Retina (tissue), 1 donor: ENCODE measurements at places on chromosomes 1 and 21.

DNA sequence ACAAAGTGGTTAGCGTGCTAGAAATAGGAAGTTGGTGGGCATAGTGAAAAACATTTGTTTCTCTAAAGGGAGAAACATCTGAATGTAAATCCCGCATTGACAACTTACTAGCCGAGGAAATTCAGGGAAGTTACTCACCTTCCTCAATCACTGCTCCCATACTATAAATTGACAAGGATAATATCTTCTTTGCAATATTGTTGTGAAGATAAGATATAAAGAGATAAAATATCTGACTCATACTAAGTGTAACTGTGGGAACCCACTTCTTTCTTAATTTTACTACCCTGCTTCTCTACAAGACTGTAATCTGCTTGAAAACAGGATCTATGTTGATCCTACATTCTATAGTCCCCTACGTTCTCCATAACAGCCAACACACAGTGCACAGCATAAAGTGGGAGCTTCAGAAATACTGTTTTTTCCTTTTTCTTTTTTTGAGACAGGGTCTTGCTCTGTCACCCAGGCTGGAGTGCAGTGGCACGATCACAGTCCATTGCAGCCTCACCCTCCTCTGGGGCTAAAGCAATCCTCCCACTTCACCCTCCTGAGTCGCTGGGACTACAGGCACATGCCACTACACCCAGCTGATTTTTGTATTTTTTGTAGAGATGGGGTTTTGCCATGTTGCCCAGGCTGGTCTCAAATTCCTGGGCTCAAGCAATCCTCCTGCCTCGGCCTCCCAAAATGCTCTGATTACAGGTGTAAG, 57.4 kb upstream of the C1orf21 start:
- no peak for DNase-seq

- DNase-seq, result no peak
These were observed 117.6 kb downstream of the PTPRC start for GRCh38 chr1:198756470-198756869.

DNA sequence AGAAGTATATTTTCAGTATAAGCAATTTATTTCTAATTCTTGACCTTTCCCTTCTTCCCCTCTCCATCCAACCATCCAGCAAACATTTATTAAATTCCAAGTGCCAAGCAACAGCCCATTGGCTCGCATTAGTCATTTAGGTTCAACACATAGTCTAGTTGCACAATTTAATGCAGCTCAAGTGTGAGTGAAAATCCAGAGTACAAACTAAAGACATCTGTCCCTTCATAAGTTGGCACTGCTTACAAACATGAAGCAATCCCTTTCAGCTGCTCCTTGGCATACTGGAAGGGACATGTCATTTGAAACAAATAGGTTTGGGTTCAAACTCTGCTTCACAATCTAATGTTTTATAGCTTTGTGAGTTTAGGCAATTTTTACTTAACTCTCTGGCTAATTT, 10.7 kb downstream of the CASQ2 start:
- DNase-seq, result no peak

- DNase-seq, result no peak
These were observed 32.4 kb upstream of the PPP1R15B start for GRCh38 chr1:204443871-204444581.

- no peak for DNase-seq
These were observed 30.2 kb upstream of the CLDN14 start for GRCh38 chr21:36509973-36510664.

GRCh38 chr1:52506920-52507546, 45.9 kb downstream of the TUT4 start:
- no peak for DNase-seq

- peak; percentile 39 for DNase-seq
These were observed 108.3 kb downstream of the POU2F1 start for GRCh38 chr1:167328816-167329483.

DNA sequence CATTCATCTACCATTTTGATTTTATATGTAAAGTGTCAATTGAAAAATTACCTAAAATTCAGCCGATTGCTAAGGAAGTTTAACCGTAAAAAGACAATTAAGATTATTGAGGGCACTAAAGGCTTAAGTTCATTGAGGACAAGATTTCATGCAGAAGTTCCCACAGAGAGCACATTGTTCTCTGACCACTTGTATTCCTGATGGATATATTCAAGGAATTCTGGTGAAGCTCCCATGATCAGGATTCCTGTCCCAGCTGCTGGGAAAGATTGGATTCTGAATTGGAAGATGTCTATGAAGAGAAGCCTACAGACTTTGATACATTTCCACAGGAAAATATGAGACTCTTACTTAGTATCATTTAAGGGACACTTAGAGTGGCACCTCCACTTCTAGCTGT, 209.2 kb upstream of the KCTD3 start:
- no peak for DNase-seq

GRCh38 chr21:33546086-33546485, 3.2 kb downstream of the SON start:
- DNase-seq, result no peak

- DNase-seq, result no peak
These were observed 48.6 kb downstream of the EXO1 start for GRCh38 chr1:241896670-241896962.

- no peak for DNase-seq
These were observed 186.4 kb downstream of the ZBTB18 start for GRCh38 chr1:244237445-244237844.

GRCh38 chr1:210908257-210908656, 225.7 kb downstream of the KCNH1 start:
- no peak for DNase-seq

DNA sequence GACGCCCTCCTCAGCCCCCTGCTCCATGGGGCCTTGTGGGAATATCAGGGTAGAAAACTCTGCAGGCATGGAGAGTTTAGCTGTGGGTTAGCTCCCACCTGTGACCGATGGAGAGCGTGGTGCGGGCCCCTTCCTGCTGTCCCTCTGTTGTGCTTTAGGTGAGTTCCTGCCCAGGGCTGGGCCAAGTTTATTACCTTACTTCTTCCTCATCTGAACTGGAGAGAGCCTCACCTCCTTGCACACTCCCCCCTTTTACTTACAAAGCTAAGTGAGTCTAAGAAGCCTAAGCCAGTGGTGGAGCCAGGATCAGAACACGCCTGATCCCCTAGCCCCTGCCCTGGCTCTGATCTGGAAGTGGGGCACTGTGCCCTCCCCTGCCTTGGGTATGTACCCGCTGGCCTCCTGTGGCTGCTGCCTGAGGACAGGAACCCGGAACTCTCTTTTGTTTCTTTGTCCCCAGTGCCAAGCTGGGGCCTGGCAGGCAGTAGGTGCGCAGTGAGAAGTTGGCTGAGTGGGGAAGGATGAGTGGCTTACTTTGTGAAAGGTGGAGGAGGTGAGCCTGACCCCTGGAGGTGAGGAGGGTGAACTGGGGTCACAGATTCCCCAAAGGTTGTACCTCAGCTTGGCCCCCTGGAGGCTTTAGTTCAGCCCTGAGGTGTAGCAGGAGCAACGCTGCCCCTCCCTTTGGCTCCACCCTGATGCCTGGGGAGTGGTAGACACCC, 32.9 kb downstream of the ARHGEF10L start:
- no peak for DNase-seq

- DNase-seq, result no peak
These were observed 68.9 kb upstream of the PARP1 start for GRCh38 chr1:226476648-226477319.

- no peak for DNase-seq
These were observed 41.3 kb downstream of the AKNAD1 start for GRCh38 chr1:108815566-108815965.

GRCh38 chr1:184362876-184363275, 24.0 kb upstream of the C1orf21 start:
- DNase-seq, result no peak

GRCh38 chr1:175448467-175448866, 255.9 kb upstream of the KIAA0040 start:
- DNase-seq, result no peak

GRCh38 chr1:82423174-82423815, 622.6 kb downstream of the ADGRL2 start:
- no peak for DNase-seq

DNA sequence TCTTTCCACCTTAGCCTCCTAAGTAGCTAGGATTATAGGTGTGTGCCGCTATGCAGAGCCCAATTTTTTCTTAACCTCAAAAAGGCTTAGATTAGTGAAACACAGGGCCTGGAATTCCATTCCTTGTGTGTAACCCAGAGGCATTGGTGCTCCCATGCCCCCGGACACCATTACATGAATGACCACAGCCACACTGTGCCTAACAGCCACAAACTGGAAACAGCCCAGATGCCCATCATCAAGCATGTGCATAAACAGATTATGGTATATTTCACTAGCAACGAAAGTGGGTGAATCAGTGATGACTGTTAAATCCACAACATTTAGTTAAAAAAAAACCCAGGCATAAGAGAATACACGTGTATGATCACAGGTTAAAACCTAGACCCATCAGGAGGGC, 24.4 kb downstream of the ADAM30 start:
- no peak for DNase-seq

DNA sequence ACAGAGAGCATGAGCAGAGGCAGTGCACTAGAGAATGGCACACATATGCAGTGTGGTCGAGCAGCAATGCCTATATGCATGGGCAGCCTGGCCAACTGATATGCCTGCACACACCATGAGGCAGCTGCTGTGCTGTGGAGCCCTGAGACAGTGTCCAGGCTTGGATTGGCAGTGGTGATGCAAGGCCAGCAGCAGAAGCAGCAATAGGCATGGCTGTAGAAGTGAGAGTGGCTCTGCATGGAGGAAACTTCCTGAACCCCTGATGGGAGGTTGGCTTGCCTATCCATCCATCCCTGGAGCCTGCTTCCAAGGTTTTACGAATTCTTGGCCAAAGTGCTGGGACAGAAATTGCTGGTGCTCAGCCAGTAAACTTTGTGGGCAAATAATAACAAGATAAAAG, 89.7 kb downstream of the DIRAS3 start:
- no peak for DNase-seq

GRCh38 chr1:226730071-226730470, 9.0 kb downstream of the ITPKB start:
- no peak for DNase-seq

DNA sequence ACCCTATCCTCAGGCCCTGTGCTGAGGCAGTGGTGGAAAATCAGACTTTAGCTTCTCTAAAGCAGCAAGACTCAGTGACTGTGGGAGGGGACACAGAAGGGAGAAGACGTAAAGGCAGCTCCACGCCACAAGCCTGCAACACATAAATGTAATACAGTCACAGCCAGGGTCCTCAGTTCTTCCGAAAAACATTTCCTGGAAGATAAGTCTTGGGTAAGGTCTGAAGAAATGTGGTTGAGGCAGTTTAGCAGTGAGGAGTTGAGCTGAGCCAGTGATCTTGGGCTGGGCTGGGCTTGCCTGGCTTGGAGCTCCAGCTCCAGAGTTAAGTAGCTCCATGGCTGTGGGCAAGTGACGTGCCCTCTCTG, 127.8 kb upstream of the ADAR start:
- DNase-seq, result no peak

DNA sequence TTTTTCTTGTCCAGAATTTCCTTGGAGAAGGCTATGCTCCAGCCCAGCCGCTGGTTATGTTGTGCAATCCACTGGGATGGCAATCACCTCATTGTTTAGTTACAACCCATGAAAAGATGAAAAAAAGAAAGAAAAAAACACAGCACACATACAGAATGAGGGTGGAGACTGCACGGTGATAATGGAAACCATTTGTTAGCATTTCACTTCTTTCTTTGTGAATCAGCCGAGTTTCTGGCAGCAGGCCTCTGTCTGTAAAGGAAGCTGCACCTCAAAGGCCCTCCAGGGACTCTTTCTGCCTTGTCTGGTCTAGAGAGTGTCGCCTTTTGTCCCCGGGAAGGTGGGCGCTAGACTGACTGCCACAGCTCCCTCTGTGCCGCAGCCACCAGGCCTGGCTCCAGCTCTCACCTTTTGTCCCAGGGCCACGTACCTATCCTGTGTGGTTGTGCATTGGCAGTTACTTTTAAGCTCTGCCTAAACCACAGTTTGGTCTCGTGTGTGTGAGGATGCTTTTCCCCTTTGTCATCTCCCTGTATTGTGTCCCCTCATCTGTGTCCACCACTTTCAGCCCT, 35.6 kb downstream of the NGF start:
- DNase-seq, result no peak

- DNase-seq, result no peak
These were observed 1.7 kb downstream of the ZBTB18 start for GRCh38 chr1:244052728-244053312.

- no peak for DNase-seq
These were observed 651.8 kb downstream of the LMO4 start for GRCh38 chr1:87980494-87980893.

DNA sequence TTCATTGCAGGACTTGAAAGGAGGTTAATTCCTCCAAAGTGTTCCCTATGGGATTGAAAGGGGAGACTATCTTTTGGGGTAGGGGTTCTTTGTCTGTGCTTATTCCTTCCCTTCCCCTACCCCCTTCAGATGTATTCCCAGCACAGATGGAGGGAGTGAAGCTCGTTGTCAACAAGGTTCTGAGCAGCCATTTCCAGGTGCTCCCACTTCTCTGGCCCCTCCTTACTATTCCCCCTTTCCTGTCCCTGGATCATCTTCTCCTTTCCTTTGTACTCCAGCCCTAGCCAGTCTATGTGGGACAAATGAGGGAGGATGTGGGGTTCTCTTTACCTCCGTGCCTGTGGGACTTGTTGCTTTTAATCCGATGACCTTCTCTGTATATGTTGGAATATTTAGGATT, 899 bp downstream of the TOMM40L start:
- DNase-seq, result no peak

- no peak for DNase-seq
These were observed 19.0 kb downstream of the TEX35 start for GRCh38 chr1:178531887-178532286.

GRCh38 chr1:9269721-9270120, 23.0 kb upstream of the SPSB1 start:
- no peak for DNase-seq

DNA sequence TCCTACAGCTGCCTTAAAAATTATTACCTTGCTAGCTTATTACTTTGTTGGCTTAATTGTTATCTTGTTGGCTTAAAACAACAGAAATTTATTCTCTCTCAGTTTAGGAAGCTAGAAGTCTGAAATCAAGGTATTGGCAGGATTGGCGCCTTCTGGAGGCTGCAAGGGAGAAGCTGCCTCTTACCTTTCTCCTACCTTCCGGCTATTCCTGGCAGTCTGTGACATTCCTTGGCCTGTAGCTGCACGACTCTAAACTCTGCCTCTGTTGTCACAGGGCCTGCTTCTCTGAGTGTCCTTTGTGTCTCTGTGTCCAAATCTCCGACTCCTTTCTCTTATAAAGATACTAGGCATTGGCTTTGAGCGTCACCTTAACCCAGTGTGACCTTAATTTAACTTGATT, 579.9 kb upstream of the B3GALT2 start:
- no peak for DNase-seq

- no peak for DNase-seq
These were observed 6.2 kb downstream of the RNF187 start for GRCh38 chr1:228493141-228494043.

GRCh38 chr1:8239039-8239305, 78.9 kb upstream of the SLC45A1 start:
- DNase-seq, result no peak
